ENCODE measurements at places on chromosomes 1 and 21. TPM values are rescaled to one million over a fixed set of nuclear protein-coding genes. Genes with fewer than 3 reads are reported as not detected.

RHCE gene
- total RNA-seq = not detected

CLCNKA gene
- not detected for total RNA-seq

DNALI1 gene
- total RNA-seq = 5.0 TPM

IL20 gene
- 40.6 TPM for total RNA-seq

- DNase-seq = peak; percentile 31
Observed at GRCh38 chr1:157155658-157156057, 17.5 kb upstream of the ETV3 start.

- DNase-seq = peak; percentile 29
Observed at GRCh38 chr1:160681066-160681890, 30.3 kb downstream of the CD48 start.

GRCh38 chr1:41682845-41683625, 198.6 kb upstream of the EDN2 start:
- DNase-seq = no peak

GRCh38 chr1:72892461-72892860, 610.1 kb upstream of the NEGR1 start:
- no peak for DNase-seq

DNA sequence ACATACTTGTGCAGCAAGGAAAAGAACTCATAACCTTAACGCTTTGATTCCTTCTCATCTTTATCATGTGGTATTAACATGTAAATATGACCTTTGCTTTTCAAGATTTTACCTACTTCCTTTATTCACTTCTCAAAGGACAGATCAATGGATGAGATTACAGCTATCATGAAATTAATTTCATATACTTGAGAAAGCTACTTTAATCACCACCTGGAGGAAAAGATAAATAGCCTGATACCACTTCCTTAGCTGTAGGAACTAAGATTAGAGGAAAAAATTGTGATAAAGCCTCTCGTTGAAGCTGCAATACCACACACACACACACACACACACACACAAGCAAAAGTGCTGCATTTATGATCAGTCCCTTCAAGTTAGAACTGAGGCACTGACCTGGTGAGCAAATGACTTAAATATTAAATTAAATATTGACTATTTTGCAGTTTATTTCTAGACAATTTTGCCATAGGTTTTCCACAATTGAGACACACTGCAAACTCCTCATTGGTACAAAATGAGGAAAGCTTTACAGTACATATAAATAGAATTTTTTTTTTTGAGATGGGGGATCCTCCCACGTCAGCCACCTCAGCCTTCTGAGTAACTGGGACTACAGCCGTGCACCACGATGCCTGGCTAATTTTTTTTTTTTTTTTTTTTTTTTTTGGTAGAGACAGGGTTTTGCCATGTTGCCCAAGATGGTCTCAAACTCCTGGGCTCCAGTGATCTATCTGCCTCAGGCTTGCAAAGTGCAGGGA, 27.2 kb upstream of the DMRTB1 start:
- no peak for DNase-seq

GRCh38 chr1:208034135-208034534, 123.2 kb upstream of the CD34 start:
- no peak for DNase-seq

DNA sequence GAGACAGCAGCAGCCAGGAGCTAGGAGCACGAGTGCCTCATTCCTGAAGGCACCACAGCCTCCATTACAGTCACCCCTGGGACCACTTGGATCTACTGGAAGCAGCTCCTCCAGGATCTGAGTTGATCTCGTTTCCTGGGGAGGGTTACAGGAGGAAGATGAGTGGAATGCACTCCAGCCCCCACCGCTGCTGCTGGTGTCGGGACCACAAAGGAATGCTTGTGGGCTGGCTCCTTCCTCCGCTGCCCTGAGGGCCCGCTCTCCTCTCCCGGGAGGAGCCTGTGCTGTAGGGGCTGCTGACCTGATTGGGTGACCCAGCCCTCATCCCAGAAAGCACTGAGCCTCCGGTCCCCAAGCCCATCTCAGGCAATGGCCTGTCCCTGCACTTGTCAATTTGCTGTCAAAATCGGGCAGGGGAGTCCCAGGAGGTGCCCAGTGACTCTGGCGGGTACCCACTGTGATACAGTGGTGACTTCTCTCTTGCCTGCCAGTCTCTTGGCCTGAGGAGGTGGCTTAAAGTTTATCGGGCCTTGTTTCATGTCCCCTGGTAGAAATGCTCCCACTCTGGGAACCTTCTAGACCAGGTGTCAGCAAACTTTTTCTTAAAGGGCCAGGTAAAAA, 23.1 kb downstream of the IL10RB start:
- no peak for DNase-seq

DNA sequence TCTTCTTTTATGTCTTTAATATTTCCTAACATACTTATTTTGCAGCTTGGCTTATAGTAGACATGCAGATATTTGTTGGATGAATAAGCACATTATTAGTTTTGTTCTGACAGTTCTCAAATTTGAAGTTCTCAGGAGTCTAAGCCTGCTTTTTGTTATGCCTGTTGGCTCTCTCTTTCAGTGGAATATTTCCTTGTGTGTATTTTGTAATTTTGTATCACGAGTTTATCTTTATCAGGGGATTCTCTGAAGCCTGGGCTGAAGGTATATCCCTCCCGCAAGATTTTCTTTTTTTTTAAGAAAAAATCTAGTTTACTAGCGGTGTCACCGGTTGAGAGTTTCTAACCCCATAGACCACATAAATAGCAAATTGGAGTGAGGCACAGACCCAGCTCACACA, 105.9 kb downstream of the RGL1 start:
- no peak for DNase-seq

GRCh38 chr1:209375671-209376365, 207.7 kb upstream of the CAMK1G start:
- no peak for DNase-seq

DNA sequence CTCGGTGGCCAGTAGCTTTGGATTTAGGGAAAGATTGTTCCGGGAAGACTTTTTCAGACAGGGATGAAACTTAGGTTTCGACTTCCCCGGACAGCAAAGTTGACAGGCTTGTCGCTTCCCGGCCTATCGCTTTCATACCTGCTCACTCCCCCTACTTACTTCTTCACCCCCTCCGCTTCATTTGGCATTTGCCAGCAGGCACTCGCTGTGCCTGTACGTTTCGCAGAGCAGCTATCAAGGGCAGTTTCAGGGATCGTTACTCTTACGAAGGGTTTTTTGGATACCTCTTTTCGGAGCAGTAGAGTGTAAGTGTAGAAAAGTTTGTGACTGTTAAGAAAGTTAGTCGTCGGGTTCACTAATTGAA, 393 bp downstream of the BLZF1 start:
- no peak for DNase-seq

Data from uterus (tissue), 4 donors.